Ecto neural progenitor cell (in vitro differentiated cells): ENCODE measurements at places on chromosomes 4 and X.

- no peak for DNase-seq
Measured at GRCh38 chr4:64940698-64941097, 531.4 kb upstream of the TECRL start.

GRCh38 chr4:158065603-158066002 is 107.2 kb downstream of the GASK1B start:
- DNase-seq: no peak

DNA sequence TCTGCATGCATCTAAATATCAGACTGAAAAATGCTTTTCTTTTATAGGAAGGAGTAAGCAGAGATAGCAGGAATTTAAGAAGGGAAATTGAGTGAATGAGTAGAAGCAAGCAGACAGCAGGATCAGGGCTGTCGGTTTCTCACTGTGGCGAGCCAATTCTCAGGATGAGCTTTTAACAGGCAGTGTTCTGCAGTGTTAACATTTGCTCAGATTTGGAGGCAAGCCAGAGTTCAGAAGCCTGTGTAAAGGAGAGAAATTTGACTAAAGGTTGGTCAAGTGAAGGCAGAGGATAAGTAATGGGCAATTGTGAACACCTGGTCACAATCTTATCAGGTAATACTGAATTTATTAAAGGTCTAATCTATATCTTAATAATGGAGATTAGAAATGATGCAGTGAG is 133.3 kb upstream of the MAGEB16 start:
- no peak for DNase-seq

DNA sequence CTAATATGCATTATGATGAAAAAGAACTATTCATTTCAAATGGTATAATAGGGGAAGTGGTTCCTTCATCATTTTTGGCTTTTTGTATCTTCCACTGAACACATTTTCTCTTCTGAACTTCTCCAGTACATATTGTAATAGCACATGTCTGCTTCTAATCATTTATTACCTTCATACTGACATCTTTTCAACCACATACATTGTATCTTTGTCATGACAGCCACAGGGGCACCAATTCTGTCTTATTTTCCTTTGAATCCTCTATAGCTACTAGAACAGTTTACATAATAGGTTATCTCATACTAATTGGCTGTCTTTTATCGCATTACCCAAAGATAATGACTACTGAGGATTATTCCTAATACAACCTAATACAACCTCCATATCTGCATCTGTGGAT is 37.7 kb downstream of the PALLD start:
- no peak for DNase-seq

DNA sequence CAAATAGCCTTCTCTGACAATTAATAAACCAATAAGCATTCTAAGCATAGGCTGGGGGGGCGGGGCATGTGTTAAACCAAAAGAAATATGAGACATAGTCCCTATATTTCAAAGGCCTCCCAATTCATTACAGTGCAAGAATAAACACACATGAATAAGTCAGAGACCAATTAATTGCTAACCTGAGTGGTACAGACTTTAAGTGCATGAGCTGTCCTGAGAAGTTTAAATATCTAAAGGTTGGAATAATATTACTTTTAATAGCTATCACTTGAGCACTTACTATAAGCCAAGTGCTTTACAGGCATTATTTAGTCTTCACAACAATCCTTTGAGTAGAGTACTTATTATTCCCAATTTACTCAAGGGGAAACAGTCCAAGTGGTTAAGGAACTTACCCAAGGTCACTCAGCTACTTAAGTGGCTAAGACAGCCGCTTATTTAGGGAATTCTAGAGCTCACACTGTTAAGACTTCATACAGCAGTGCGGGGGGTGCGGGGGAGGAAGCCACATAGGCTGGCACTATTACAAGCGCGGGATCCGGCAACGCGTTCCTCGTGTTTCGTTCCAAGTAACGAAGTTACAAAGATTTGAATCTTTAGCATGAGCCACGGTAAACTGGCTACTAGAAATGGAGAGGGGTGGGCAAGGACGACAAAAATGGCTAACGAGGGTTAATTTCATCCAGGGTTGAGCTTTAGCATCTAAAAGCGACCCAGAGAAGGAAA is 1.4 kb downstream of the THOC2 start:
- DNase-seq: no peak

GRCh38 chrX:44784241-44784640 is 59.6 kb upstream of the DUSP21 start:
- no peak for DNase-seq

- DNase-seq: no peak
Measured at GRCh38 chr4:144683516-144683915, 37.6 kb downstream of the HHIP start.

- DNase-seq: no peak
Measured at GRCh38 chrX:148441387-148441786, 59.0 kb upstream of the AFF2 start.
